GM19239 (cell line): ENCODE measurements at places on chromosomes 1 and 21.

DNA sequence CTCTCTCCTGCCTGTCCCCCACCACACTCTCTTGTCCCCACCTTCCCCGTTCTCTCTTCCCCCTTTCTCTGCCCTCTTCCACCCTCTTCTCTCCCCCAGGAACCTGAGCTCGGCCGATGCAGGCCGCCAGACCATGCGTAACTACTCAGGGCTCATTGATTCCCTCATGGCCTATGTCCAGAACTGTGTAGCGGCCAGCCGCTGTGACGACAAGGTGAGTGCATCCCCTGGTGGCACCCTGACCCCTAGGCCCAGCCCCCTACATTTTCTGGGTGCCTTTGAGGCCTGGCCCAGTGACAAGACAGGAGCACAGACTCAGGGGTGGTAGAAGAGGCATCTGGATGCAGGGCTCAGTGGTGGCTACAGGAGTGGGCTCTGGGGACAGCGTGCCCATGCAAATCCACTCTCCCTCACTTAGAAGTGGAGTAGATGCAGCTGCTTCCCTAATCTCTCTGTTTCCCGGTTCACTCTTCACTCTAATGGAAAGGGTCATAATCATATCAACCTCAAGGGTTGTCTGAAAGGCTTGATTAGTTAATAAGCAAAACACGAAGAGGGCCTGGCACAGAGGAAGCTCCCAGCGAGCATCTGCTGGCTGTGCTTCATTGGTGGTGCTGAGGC lies 37.0 kb downstream of the PKP1 start:
- no peak for DNase-seq

GRCh38 chr1:24830680-24831272 lies 85.5 kb downstream of the CLIC4 start:
- DNase-seq = peak; percentile 25

GRCh38 chr1:72579629-72580028 lies 297.3 kb upstream of the NEGR1 start:
- no peak for DNase-seq

DNA sequence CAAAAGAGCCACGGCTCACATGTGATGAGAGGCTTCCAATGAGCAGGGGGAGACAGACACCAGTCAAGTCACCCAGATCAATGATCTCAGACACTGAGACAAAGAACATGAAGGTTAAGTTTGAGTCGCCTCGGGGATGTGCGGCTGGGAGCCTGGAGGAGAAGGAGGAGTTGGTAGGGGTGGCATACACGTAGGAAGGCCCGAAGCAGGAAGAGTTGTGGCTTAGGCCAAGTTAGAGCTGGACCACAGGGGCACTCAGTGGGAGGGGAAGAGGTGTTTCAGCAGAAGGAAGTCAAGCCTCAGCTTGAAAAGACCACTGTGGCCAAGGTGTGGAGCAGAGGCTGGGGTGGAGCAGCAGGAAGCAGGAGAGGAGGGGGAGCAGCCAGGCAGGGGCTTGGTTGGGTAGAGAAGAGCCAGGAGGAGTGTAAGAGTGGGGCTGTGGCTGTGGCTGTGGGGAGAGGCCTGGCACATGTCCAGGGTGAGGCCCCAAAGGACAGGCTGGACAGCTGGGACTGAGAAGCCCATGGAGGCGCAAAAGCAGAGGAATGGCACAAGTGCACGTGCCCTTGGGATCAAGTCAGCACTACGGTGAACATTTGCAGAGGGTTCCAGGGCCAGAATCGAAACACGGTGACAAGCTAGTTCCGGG lies 27.6 kb downstream of the CTNNBIP1 start:
- no peak for DNase-seq

DNA sequence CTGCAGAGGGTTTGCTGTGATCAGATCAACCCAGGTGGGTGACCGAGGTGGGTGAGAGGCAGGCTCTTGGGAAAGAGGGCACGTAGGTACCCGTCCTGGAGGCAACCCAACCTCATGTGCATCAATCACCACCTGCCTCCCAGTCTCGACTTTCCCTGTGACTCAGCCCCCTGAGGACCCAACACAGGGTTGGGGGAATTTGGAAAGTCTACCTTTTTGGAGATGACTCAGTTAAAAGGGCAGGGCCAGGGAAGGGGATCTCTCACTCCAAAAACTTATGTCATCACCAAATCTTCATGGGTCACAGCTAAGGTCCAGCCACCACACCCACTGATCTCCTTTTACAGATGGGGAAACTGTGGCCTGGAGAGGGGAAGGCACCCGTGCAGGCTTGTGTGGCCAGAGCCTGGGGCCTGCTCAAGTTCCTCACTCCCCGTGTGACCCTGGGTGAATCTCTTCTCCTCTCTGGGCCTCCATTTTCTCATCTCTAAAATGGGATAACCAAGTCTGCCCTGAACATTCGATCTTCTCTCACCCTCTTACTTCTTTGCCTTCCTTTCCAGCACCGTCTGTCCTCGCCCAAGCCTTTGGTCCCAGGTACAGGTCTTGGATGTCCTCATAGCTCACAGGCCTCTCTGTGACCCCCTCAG lies 34.6 kb upstream of the WNT4 start:
- DNase-seq = no peak

GRCh38 chr1:186404454-186405051 lies 28.9 kb downstream of the ODR4 start:
- DNase-seq = peak; percentile 6

GRCh38 chr1:190658907-190659306 lies 181.2 kb upstream of the BRINP3 start:
- no peak for DNase-seq

DNA sequence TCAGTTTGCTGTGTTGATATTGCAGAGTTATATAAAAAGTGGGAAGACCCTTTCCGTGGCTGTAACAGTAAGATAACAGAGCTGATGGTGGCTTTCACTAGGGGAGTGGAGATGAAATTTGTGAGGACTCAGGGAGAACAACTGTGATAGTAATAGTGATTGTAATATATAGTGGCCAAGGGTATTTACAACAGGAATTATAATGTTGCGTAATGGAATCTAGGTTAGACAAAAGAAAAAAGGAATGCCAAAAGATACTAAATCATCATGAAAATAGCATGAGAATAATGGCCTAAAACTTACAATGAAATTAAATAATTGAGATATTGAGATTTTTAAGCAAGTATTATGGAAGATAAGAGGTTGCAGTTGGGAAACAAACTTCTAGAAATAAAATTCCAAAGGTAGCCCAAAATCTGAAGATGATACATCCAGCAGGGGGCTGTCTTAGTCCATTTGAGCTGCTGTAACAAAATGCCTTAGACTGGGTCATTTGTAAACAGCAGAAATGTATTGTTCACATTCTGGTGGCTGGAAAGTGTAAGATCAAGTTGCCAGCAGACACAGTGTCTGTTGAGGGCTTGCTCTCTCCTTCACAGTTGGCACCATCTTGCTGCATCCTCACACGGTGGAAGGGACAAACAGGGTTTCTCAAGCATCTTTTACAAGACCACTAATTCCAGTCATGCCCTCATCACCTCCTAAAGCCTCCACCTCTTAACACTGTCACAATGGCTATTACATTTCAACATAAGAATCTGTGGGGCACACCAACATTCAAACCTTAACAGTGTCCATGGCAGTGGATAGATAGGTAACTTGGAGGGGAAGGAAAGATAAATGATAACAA lies 711.2 kb downstream of the MRPL39 start:
- DNase-seq = no peak

DNA sequence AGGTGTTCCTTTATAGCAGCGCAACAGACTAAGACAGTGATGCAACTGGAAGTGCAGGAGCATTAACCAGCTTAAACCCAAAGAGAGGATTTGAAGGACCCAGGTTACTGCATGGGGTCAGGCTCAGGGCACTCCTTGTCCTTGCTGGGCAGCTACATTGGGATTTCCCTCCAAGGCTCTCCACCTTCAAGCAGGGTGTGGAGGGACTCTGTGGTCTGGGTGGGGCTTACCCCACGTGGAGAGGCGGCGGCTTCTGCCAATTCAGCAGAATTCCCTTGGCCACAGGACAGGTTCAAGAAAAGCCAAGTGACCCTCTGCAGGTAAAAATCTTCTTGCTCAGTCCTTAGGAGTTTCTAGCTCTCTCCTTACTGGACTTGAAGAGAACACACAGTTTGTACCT lies 6.5 kb downstream of the RRP1B start:
- DNase-seq = no peak

- DNase-seq = no peak
Measured at GRCh38 chr1:202742496-202742895, 32.2 kb upstream of the SYT2 start.

DNA sequence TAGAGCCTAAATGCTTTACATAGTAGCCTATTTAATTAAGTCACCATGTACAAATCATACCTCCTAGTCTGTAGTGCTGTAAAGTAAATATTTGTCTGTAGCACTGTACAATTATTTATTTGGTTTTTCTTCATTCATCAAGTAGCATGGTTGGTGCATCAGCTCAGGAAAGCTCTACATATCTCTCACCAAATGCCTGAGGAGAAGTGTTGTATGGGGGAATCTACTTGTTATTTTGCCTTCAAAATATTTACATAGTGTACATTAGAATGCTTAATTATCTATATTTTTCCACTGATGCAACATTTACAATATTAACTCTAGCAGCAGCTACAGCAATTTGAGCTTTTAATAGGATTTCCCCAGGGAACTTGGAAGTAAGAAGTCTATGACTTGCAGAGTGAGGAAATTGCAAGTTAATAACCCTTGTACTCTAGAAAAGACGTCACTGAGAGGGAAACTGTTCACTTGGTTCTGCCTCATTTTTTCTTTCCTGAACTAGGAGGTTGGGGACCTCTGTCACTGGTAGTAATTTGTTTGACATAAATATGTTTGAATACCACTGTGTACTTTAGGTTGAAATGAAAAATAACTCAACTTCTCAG lies 207.4 kb downstream of the PDE4B start:
- no peak for DNase-seq

GRCh38 chr1:116076831-116077230 lies 34.4 kb upstream of the MAB21L3 start:
- DNase-seq = no peak

DNA sequence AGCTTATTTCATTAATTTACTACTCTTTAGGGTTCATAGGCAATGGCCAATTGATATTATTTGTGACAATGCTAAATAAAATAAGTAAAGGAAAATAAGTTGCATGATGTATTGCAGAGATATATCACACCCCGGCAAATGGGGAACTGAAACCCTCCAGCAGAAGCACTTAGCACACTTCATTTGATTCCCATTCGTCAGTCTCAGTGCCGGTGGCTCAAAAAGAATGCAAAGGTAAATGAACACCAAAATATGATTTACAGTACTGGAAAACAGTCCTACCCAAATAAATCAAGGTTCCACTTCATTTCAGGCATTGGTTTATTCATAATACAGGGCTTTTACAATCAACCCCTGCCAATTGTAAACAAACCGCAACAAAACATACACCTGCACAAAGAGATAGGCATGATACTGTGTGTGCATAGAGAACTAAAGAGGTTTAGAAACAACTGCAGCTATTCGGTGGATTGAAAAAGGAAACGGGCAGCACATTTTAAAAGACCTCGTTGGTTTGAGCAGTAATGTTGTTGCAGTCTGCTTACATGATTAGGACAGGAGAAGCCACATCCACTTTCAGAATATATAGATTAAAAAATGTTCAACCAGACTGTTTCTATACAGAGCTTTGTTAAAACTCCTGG lies 1019.2 kb downstream of the TTLL7 start:
- peak; percentile 4 for DNase-seq

DNA sequence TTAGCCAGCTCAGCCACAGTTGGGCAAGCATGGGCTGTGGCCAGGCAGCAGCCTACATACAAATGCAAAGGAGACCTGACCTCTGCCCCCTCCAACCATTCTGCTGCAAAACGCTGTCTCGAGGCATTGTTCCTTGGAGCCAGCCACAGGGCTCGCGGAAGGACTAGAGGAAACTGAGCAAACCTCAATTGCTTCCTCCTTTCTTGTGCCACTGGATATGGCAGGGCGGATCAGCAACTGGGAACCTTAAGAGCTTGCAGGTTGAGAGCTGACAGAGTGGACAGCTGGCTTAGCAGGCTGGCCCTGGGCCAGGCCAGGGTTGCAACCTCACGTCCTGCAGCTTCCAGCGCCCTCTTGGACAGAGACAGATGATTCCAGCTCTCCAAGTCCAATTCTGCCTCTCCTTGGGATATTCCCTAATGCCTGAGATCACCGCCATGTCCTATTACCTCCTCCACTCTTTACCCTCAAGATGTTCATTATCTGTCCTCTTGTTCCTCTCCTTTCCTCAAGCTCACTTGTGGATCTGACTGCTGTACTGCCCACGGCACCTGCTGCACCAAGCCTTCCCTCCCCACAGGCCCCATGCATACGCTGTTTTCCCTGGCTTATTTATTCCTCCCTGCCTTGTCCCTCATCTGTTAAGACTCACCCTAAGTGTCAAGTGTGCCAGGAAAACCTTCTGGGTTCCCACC lies 67.5 kb downstream of the SDC3 start:
- no peak for DNase-seq

GRCh38 chr1:201282216-201282615 lies 1.1 kb upstream of the PKP1 start:
- DNase-seq = no peak

DNA sequence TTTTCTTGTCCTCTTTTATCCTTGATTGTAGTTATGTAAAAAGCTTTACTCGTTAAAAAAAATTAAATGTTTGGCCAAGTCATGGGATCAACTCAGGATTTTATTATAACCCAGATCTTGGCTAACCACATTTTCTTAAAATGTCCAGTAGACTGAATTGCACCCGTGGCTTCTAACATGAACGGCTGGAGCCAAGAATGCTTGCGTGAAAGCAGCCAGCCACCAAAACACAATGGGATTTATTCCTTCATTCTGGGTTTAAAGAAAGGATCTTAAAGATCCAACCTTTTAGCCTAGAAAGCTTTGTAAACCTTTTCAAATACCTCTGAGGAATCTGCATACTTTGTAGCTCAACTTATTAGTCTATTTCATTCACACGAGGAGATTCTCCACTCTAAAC lies 404.4 kb downstream of the USP25 start:
- DNase-seq = no peak

- DNase-seq = no peak
Measured at GRCh38 chr1:94979656-94980581, 53.0 kb upstream of the CNN3 start.

DNA sequence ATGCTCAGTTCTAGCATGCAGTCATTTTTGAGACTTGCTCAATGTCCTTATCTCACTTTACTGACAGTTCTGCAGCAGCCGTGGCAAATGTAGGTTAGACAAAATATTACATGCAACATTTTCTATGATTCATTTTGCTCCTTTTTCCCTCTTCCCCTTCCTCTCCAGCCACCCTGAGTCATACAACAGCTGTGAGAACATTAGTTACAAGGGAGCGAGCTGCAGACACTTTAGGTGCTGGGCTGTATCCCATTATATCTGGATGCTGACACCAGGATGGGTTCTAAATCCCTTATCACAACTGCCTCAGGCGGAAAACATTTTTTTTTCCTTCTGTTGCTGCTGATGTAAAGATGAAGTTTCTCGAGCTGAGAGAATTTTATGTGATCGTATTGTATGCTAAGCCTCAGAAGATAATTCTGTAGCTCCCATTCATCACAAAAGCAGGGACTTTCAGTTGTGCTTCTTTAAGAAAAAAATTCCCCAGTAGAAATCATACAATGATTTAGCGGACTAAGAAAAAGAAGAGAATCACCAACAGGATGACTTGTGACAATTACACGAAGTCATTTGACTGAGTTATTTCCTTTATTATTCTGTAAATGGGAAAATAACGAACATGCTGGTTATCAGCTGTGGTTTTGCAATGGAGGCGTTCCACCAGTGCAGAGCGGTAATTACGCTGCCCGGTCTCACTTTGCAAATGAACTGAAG lies 345.0 kb downstream of the DISC1 start:
- DNase-seq = no peak

- no peak for DNase-seq
Measured at GRCh38 chr1:38560457-38560856, 299.1 kb downstream of the RRAGC start.
